ENCODE measurements at places on chromosomes 4 and X.
A peak's percentile ranks its signal among the peaks of the same experiment; 100 is the strongest.

- no peak for DNase-seq
These were observed 81.8 kb upstream of the SMARCA5 start for GRCh38 chr4:143431526-143432257.

DNA sequence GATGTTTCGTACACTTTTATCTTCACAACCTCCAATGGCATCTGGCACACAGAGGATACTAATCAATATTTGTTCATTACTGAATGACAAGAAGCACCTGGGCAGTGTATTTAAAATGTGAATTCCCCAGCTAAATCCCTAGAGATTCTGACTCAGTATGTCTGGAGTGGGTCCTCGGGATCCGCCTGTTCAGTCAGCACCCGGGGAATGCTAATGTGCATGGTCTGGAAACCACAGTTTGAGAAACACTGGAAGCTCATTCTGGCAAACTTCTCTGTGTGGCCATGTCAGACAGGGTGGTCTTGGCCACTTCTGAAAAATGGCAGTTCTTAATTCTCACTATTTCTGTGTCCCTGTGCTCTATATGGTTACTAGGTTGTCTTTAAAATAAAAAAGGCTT lies 138.8 kb upstream of the VCX start:
- no peak for DNase-seq

DNA sequence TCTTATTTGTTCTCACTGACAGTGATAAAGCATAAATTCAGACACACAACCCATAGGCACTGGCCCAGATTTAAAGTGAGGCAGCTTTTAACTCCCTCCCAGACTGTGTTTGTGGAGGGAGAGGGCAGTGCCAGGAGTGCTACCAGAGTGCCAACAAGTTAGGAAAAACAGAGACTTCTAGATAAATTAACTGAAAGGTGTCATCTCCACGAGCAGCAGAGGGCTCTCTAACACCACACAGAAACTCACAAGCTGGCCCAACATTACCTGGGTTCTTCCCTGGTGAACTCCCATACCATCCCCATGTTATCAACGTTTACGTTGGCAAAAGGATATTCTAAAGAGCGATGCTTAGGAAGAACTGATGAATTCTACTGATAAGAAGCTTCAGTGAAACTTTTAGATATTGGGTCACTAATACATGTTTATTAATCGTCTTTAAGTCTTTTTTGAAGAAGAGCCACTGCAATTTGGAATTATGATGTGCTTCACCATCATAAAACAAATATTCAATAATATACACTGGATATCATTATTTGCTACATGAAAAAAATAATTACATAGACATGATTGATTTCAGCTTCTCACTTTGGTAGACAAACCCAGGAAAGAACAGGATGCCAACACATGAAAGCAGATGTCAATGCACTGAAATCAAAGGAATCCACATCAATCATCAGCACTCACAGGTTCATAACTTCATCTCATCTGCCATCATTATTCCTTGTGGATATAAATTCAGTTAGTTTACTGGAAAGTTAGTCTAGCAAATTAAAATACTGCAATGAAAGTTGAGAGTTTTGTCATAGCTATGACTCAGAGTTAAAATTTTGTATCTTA lies 121.2 kb upstream of the NAP1L5 start:
- peak; percentile 47 for DNase-seq

DNA sequence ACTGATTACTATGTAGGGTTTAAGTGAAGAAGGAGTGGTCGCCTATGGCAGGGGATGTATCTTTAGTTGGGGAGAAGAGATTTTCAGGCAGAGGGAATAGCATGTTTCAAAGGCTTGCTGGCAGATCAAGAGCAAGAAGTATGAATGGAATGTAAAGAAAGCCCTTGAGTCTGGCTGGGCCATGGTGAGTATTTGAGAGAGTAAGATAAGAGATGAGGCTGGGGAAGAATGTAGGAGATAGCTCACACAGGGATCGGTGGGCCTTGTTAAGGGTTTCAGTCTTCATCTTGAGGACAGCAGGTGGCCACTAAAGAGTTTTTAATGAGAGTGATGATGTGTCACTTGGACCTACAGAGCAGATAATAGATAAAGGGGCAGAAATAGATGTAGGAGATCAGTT lies 319.1 kb upstream of the RPS6KA3 start:
- peak; percentile 27 for DNase-seq

DNA sequence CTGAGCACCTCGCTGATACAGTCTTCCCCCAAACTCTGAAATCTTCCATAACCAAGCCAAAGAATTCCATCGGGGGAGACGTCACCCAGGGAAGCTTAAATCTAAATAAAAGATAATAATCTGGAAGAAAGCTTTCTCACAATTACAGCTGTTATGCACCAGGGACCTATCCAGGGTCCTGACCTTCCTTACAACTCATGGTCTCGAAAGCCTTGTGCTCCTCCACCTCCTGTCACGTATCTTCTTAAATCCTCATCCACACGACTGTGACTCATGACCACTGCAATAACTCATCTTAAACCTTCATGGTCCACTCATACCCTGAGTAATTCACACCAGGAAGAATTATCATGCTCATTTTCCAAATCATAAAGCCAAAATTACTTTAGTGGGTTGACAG lies 166.8 kb upstream of the FRG1 start:
- DNase-seq, result peak; percentile 80

DNA sequence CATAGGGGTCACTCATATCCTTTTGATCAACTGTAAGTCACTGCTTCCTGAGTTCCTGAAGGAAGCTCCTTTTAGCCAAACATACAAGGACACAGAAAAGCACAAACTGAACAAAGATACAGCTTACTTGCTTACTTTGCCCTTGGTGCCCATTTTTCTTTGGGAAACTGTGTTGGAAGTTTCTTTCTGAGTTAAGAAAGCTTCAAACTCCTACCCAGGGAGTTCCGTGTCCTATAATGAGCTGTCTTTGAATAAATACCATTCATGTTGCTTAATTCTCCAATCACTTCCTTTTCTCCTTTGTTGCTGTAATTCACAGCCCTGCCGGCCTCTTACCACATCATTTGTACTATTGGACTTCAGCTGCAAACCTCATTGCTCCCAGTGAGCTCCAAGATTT lies at the start of gene ADH4:
ADH4 (minus strand) TSS at position 228 of the 400 bp plus-strand sequence; CDS start at position 153, 75 bp downstream.
- no peak for DNase-seq

GRCh38 chrX:8520791-8521190 lies 56.2 kb downstream of the VCX3B start:
- DNase-seq, result peak; percentile 12

GRCh38 chrX:20032201-20032600 lies 41.3 kb upstream of the BCLAF3 start:
- DNase-seq, result no peak

GRCh38 chr4:15702941-15703403 lies at the start of gene BST1:
Gene BST1 (plus strand): TSS chr4:15703065. CDS start chr4:15703145, 80 bp downstream.
- peak; percentile 74 for DNase-seq

- DNase-seq, result no peak
These were observed 34.0 kb upstream of the FMR1 start for GRCh38 chrX:147877726-147878125.

GRCh38 chr4:95124906-95125504 lies 367.2 kb downstream of the BMPR1B start:
- DNase-seq, result peak; percentile 77

DNA sequence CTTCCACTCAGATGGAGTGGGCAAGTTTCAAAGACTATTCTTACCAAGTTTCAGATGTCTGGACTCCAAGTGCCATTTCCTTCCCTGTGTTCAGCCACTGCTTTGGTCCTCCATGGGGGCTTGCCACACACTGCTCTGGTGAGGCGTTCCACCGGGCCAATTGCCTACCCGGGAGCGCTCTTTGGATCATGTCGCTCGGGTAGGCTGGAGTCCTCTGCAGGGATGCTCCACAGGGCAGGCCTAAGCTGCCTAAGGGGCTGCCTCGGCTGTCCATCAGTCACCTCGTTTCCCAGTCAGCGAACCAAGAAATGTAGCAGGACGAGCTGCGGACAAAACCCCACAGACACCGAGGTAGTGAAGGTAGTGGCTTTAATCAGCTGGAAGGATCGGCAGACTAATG lies 200.7 kb upstream of the KLF8 start:
- DNase-seq, result no peak

- peak; percentile 48 for DNase-seq
These were observed 82.4 kb upstream of the MYOZ2 start for GRCh38 chr4:119053245-119053644.

DNA sequence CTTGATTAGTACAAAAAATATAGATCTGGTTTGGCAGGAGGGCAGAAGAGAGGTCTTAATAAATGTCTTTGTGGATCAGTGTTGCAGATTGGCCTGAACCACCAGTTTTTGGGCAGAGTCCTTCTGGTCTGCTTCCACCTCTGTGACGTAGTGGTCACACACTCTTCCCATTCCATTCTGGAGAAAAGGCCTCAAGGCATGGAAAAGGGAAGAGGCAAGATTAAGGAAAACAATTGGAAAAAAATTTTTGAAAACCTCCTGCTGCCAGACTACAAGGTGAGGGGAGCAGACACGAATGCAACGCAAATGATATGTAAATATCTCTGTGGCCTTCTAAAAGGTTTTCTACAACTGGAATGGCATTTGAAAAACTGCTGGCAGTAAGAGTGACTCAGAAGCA lies 24.3 kb upstream of the FAM47C start:
- DNase-seq, result no peak

- peak; percentile 85 for DNase-seq
These were observed 149.4 kb downstream of the PDGFRA start for GRCh38 chr4:54378461-54378860.

DNA sequence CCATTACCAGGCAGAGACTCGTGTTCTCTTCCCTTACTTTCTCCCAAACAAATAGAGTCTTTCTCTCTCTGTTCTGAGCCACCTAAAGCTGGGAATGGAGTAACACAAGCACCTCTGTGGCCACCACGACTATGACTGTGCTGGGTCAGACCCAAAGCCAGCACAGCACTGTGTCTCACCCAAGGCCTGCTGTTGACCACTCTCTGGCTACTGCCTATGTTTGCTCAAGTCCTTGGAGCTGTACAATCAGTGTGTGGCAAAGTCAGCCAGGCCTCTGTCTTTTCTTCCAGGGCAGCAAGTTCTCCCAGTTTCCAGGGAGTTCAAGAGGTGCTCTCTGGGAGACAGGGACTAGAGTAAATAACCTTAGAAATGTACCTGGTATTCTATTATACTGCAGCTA lies 239.4 kb downstream of the FAM47A start:
- DNase-seq, result no peak

DNA sequence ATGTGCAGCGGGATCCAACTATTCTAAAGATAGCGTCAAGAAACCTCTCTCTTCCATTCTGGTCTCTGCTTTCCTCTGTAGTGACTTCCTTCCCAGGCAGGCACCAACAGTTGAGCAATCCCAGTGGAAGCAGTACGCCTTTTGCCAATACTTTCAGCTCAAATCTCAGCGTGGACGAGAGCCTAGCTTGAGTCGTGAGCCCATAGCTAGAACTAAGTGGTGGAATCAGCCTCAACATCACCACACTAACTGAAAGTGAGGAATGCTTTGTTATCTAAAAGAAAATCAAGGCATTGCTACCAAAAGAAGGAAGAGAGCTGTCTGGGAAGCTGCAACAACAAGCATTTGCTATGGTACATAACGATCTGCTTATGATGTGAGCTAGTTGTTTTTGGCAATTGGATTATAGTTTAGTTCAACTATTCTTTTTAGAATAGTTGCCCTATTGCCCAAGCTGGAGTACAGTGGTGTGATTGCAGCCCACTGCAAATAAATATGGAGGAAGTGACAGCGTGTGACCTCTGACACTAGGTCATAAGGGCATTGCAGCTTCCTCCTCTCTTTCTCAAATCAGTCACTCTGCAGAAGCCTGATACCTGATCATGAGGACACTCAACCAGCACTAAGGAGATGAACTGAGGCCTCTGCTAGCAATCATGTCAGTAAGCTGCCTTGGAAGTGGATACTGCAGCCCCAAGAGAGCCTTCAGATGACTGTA lies 24.7 kb upstream of the FRYL start:
- no peak for DNase-seq

DNA sequence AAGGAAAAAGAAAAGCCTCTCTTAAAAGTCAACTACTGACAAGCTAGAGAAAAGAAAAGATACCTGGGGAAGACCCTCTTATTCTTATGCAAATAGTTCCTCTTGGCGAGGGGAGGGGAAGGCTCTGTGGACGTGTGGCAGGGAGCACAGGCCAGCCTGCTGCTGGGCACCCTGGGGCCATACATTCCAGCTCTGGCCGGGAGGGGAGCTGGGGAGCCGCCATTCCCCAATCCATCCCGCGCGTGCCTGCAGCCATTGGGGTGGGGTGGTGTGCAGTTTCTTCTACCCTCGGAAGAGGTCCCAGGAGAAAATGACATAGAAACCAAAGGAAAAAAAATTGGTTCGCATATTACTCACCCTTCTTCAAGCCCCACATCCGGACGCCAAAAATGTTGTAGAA lies 1496.4 kb downstream of the RPA4 start:
- DNase-seq, result no peak

GRCh38 chr4:5638976-5639375 lies 69.4 kb downstream of the EVC2 start:
- peak; percentile 70 for DNase-seq

DNA sequence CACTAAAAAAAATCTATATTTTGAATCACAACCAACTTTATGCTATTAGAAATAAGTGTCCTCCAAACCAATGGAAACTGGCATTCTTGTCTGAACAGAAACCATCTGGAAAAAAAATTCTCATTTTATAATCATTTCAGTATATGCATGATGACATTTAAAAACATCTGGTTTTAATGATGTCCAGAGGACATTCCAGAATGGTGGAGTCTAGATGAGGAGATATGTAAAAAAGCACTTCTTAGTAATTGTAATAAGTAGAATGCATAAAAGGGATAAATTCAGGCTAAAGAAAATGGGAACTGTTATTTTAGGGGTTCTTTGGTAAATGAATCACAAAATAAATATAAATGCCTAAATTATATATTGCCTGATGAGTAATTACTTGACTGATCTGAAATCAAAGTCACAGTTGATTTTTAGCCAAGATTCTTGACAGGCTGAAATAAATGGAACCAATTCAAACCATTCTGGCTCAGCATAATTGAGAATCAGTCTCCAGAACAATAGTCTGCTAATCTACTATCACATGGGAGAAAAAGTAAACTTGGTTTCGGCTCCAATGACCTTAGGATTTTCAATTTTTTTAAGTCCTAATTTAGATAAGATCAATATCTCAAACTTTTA lies 636.6 kb downstream of the FAT4 start:
- peak; percentile 79 for DNase-seq

DNA sequence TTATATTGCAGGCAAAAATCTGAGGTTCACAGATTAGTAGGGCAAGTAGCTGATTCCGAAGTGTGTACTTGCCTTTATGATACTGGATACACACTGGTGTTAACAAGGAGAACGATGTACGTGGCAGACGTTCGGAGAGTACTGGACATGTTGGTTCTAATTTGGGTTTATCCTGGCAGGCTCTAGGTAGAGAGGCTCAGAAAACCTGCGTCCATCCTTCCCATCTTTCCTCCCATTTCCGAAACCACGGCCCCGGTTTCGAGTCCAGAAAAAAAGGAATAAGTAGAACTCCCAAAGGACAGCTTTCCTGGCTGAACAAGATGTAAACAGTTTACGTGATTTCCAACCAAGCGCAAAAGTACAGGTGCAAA lies 351 bp upstream of the SLC30A9 start:
- no peak for DNase-seq

- no peak for DNase-seq
These were observed 594 bp upstream of the STAG2 start for GRCh38 chrX:123960956-123961267.

- DNase-seq, result peak; percentile 6
These were observed 58.1 kb upstream of the UCP1 start for GRCh38 chr4:140626661-140627376.

All from fibroblast of skin of back (primary cell).